ENCODE measurements at places on chromosomes 1 and 21. TPM values are rescaled to one million over a fixed set of nuclear protein-coding genes. Genes with fewer than 3 reads are reported as not detected.

The NEXN gene
- 16.2 TPM for total RNA-seq

The PLEKHM2 gene
- total RNA-seq = 94.6 TPM

The OSCP1 gene
- 8.7 TPM for total RNA-seq

The HSD3B2 gene
- total RNA-seq = not detected
